ENCODE measurements at places on chromosomes 12 and 14.

DNA sequence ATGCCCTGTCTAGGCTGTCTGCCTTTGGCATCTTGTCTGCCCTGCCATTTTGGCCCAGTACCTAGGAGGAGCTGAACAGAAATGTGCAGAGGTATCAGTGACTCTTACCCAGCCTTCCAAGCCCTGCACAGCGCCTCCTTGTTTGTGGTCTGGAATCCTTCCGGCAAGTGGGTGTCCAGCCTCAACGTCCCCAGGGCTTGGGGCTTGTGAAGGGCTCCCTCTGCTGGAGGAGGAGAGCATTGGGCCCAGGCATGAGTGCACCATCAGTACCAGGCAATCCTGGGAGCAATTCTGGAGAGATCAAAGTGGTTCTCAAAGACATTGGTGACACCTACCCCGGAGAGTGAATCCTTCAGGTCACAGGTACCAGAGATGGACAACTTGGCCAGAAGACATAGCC lies 2.4 kb upstream of the TCL1B start:
- no peak for DNase-seq

DNA sequence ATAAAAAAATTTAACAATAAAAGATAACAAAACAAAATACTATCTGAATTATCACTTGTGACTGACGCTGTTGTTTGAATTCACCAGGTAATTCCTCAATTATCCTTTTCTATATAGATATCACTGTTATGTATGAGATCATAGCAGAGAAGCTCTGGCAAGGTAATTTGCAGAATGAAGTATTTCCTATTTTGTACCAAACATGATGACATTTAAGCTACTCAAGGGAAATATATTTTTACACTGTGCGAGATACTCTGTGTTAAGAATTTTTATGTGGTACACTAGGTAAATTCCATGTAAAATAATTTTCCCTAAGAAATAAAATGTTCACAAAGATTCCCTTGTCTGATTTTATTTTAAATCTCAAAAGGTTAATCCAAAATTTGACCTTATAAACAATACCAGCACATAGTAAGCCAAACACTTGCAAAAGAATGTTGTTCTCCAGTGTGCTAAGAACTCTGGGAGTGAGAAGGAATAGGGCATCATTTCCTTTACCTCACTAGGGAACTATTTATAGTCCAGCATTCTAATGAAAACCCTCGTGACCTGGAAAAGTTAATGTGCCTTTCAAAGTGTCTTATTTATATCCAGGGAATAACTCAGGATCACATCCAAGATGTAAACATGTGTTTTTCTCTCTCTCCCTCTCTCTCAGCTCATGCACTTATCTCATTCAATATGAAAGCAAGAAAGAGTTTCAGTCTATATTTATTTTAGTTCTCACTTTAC lies 115.2 kb upstream of the RAP1B start:
- no peak for DNase-seq

GRCh38 chr12:67633708-67634107 lies 14.8 kb upstream of the DYRK2 start:
- DNase-seq: no peak

GRCh38 chr12:128829861-128830504 lies 6.2 kb upstream of the SLC15A4 start:
- DNase-seq: no peak

- DNase-seq: no peak
Measured at GRCh38 chr12:51997136-51997535, 9.6 kb upstream of the TAMALIN start.

- DNase-seq: no peak
Measured at GRCh38 chr12:53626702-53627169, 554 bp upstream of the ATF7 start.

DNA sequence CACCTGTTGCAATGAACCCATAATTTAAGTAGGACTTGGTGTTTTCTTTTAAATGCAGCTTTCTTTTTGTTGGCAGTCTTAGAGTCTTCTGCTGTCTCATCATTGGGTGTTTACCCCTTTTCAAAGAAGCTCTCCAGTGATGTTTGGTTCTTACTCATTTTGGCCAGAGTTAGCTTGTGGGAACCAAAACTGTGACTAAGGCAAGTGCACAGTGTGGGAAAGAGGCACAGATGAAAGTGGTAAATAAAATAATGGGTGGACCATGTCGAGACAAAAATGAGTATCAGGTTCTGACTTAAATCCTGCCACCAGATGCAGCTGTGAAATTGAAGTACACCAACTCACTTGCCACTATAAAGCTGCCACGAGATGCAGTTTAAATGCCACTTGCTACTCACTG lies 615.4 kb upstream of the MIS18BP1 start:
- no peak for DNase-seq

DNA sequence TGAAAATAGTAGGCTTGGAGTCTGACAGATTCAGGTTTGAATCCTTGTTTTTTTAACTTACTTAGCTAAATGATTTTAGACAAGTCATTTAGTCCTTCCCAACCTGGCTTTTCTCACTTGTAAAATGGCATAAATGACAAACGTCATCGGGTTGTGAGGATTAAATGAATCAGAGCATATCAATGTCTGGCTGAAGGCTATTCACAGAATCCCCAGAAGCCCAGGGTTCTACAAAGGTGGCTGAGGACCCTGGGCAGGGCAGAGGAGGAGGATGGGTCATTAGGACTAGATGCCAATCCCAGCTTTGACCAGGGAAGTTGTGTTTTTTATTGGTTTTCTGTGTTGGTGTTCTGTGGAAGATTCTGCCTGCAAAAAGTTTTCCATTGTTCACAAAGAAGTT lies 7.6 kb upstream of the PTPRB start:
- no peak for DNase-seq

- DNase-seq: no peak
Measured at GRCh38 chr14:74684434-74684833, 28.4 kb downstream of the AREL1 start.

GRCh38 chr12:47757840-47758583 lies 668 bp downstream of the RAPGEF3 start:
- DNase-seq: no peak

DNA sequence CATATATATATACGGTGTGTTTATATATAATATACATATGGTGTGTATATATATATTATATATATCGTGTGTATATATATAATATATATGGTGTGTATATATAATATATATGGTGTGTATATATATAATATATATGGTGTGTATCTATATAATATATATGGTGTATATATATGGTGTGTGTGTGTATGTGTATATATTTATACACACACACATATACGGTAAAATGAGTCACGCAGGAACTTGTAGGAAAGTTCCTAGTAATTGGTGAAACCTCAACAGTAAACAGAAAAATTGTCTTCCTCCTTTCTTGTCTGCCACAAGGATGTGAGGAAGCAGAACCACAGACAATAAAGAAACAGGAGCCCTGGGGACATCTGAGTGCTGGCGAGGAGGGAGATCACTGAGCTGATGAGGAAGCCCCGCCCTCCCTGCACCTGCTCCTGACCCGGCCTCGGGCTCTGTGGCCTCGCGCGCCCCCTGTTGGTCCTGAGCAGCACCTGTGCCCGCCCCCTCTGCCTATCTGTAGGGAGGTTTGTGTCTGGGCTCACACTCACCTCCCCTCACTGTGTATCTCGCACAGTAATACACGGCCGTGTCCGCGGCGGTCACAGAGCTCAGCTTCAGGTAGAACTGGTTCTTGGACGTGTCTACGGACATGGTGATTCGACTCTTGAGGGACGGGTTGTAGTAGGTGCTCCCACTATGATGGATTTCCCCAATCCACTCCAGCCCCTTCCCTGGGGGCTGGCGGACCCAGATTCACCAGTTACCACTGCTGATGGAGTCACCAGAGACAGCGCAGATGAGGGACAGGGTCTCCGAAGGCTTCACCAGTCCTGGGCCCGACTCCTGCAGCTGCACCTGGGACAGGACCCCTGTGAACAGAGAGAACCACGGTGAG lies 1079.4 kb downstream of the TMEM121 start:
- DNase-seq: peak; percentile 70

DNA sequence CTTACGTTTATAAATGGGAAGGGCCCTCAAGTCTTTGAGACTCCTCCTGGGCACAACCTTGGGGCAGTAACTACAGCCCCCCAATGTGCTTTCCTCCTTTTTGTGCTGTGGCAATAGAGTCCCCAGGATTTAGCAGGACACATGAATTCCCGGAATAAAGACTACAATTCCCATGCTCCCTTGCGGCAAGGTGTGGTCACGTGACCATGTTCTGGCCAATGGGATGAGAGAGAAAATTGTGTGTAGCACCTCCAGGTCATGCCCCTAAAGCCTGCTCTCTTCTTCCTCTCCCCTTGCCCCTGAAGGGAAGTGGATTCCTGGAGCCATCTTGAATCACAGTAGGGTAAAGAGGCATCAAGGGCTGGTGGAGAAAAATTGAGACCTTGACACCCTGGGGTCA lies 295.1 kb upstream of the SFSWAP start:
- DNase-seq: no peak

DNA sequence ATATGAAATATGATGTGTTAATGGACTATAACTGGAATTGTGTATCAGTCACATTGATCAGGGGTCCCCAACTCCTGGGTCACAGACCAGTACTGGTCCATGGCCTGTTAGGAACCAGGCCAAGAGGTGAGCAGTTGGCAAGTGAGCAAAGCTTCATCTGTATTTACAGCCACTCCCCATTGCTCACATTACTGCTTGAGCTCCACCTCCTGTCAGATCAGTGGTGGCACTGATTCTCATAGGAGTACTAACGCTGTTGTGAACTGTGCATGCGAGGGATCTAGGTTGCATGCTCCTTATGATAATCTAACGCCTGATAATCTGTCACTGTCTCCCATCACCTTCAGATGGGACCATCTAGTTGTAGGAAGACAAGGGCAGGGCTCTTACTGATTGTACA lies 72.3 kb downstream of the CDK17 start:
- no peak for DNase-seq

GRCh38 chr14:89221109-89221810 lies 195.8 kb downstream of the FOXN3 start:
- no peak for DNase-seq

DNA sequence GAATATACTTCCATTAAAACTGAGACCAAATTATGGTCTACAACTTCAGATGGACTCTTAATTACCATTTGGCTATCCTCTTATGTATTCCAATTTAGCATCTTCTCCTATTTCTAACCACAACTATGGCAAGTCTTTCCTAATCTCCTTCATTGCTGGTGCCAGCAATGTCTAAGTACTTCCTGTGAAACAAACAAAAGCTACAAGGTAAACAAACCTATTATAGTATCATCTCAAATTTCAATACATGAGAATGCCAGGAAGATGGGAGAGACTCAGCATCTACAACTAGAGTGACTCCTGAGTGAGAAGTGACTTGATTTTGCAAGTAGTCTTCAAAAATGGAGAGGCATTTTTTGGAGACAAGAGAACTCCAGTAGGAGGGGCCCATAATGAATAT lies 202.9 kb upstream of the ATXN7L3B start:
- no peak for DNase-seq

DNA sequence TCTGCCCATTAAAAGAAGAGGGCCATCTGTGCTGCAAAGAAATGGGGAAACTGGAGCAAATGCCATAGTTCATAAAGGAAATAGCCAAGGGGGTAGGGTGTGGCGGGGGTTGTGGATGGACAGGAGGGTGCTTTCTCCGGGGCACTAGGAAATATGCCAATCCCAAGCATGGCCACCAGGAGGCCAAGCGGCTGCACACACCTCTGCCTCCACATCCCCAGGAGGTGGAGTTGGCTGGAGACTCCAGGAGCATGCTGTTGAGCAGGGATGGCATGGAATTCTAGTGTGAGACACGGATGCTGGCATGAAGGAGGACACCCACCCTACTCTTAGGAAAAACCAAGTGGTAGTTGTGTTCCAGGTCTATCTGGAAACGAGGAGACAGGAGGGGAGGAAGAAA lies 25.2 kb downstream of the NID2 start:
- DNase-seq: no peak

DNA sequence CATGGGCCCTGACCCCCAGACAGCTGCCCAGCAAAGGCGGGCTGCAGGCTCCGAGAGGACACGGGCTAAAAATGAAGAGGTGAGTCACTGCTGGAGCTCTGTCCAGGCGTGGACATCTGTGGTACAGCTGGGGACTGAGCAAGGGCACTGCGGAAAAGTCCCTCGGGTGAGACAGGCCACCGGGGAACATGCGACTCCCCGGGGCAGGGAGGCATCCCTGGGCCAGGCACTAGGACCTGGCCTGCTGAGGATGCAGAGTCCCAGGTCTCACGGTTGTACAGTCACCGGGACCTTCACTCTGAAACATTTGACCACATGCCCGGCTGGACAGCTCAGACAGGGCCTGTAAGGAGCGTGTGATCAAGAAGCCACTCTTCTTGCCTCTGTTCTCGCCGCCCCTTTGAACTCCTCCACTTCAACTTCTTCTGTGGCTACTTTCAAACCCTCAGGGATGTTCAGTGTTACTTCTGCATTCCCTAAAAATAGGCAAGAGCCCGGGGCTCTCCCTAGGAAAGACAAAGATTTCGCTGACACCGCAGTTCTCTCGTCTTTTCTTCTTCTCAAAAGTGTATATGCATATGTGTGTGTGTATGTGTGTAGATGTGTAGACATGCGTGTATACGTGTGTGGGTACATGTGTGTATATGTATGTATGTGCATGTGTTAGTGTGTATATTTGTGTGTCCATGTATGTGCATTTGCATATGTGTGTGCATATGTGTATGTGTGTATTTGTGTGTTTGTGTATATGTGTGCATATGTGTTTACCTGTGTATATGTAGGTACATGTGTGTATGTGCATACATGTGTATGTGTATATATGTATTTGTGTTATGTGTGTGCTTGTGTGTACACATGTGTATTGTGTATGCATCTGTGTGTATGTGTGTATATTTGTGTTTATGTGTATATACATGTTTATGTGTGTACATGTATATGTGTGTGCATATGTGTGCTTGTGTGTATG lies 5.0 kb upstream of the RFLNA start:
- DNase-seq: no peak

DNA sequence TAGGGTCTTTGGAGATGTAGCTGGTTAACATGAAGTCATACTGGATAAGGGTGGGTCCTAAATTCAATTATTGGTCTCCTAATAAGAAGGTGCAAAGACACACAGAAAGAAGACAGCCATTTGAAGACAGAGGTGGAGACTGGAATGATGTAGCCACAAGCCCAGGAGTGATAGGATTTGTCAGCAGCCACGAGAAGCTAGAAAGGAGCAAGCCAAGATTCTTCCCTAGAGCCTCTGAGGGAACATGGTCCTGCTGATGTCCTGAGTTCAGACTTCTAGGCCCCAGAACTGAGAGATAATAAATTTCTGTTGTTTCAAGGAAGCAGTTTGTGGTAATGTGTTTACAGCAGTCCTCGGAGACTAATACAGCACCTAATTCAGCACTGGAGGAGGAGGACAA lies 203.3 kb upstream of the SRRM4 start:
- no peak for DNase-seq

GRCh38 chr12:78952552-78952929 lies 88.0 kb downstream of the SYT1 start:
- DNase-seq: no peak

- no peak for DNase-seq
Measured at GRCh38 chr12:68375756-68376695, 43.9 kb upstream of the MDM1 start.

GRCh38 chr14:82091097-82091496 lies 557.4 kb upstream of the SEL1L start:
- DNase-seq: no peak

Measured in stimulated activated CD8-positive, alpha-beta memory T cell treated with anti-CD3 and anti-CD28 coated beads, Interleukin-7, amount 100 ng/mL, for 4 hours (primary cell).